H4 (cell line): ENCODE measurements at places on chromosomes 13 and 19. TPM values are rescaled to one million over a fixed set of nuclear protein-coding genes. Genes with fewer than 3 reads are reported as not detected.

Gene CALR3
- 0.08 and 0.47 TPM in 2 replicates for total RNA-seq

Gene ZSCAN4
- not detected in 2 replicates for total RNA-seq

Gene APLP1
- 28.7 and 45.8 TPM in 2 replicates for total RNA-seq

Gene C19orf18
- not detected in 2 replicates for total RNA-seq

Gene PLVAP
- not detected in 2 replicates for total RNA-seq

Gene KCNRG
- total RNA-seq = not detected in 2 replicates

Gene MAG
- total RNA-seq = 0.43 TPM in 1 of 2 replicates, not detected in the other

Gene CEACAM4
- not detected in 2 replicates for total RNA-seq

Gene NAPSA
- total RNA-seq = 0.99 TPM in 1 of 2 replicates, not detected in the other

Gene PSG7
- 0.06 and 0.14 TPM in 2 replicates for total RNA-seq

Gene CYP4F2
- total RNA-seq = 0.70 and 3.8 TPM in 2 replicates

Gene TUBA3C
- not detected in 2 replicates for total RNA-seq

Gene NCCRP1
- not detected in 2 replicates for total RNA-seq

Gene CACNG6
- 0.46 and 1.4 TPM in 2 replicates for total RNA-seq

Gene ADGRE3
- not detected in 2 replicates for total RNA-seq

Gene KISS1R
- not detected in 2 replicates for total RNA-seq

Gene UNC13A
- total RNA-seq = 0.04 TPM in 1 of 2 replicates, not detected in the other

Gene CDC16
- 17.0 and 17.6 TPM in 2 replicates for total RNA-seq

Gene NLRP9
- not detected in 2 replicates for total RNA-seq

Gene MYO16
- 0.04 TPM in 2 replicates for total RNA-seq

Gene B3GNT3
- total RNA-seq = not detected in 2 replicates

Gene LRRC63
- 0.10 TPM in 1 of 2 replicates, not detected in the other for total RNA-seq

Gene SLC7A9
- not detected in 2 replicates for total RNA-seq

Gene SPATA13
- 5.1 and 12.1 TPM in 2 replicates for total RNA-seq

Gene COMP
- total RNA-seq = 0.08 TPM in 1 of 2 replicates, not detected in the other

Gene CIC
- 10.8 and 12.1 TPM in 2 replicates for total RNA-seq

Gene SRRM5
- not detected in 2 replicates for total RNA-seq

Gene KLF1
- not detected in 2 replicates for total RNA-seq
